ENCODE measurements at places on chromosomes 4 and X. TPM values are rescaled to one million over a fixed set of nuclear protein-coding genes. Genes with fewer than 3 reads are reported as not detected.

The FOXO4 gene
- 31.4 TPM for total RNA-seq

The ARMCX1 gene
- 26.9 TPM for total RNA-seq

The SPP1 gene
- total RNA-seq = 43.1 TPM

The SLC26A1 gene
- total RNA-seq = 0.10 TPM

The ETDB gene
- not detected for total RNA-seq

The ARR3 gene
- not detected for total RNA-seq

The SLC9B1 gene
- total RNA-seq = 0.62 TPM

The TEX13C gene
- 0.07 TPM for total RNA-seq

The POU3F4 gene
- total RNA-seq = 1.1 TPM

All from GM23338 (cell line).